ENCODE measurements at places on chromosomes 2 and 18.

GRCh38 chr18:10182009-10182624, 268.3 kb downstream of the VAPA start:
- no peak for DNase-seq

DNA sequence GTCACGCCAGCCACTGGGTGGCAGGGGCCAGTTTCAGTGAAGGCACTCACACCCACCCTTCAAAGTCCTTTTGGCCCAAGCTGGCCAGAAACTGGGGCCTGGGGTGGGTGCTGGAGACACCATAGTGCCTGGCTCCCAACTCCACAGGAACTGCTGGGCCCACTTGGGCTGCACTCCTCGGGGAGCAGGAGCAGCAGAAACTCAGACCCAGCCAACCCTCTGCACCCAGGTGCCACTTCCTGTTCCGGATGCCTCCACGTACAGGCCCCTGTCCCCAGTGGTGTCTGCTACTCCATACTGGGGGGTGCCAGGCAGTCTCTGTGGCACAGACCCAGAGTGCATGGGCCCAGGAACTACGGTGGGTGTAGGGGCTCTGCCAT, 42.5 kb upstream of the ZNF519 start:
- no peak for DNase-seq

- no peak for DNase-seq
Observed at GRCh38 chr18:8688816-8689215, 16.5 kb upstream of the MTCL1 start.

GRCh38 chr18:12317664-12318333, 9.8 kb downstream of the TUBB6 start:
- no peak for DNase-seq

DNA sequence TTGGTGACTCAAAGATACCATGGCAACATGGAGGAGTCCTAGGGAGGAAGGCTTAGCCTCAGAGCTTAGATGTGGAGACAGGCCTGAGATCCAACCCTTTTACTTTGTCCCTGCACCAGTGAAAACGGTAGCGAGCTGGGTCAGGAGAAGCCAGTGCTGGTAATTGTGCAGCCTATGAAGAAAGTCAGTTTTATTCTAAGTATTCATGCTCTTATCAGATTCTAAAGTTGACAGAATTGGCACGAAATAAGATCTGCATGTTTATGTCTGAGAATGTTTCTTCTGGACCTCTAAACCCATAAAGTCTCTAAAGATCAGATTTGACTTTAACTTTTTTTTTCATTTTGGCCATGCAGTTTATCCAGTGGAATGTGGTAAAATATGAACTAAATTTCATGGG, 93.8 kb downstream of the SCG2 start:
- no peak for DNase-seq

- no peak for DNase-seq
Observed at GRCh38 chr18:10354241-10354811, 100.1 kb upstream of the APCDD1 start.

GRCh38 chr2:217795706-217796465, 206.9 kb downstream of the TNS1 start:
- DNase-seq, result no peak
